Activated T-cell treated with anti-CD3 and anti-CD28 coated beads, Interleukin-2, amount 50 U/mL, for 72 hours (primary cell): ENCODE measurements at places on chromosomes 4 and X.

DNA sequence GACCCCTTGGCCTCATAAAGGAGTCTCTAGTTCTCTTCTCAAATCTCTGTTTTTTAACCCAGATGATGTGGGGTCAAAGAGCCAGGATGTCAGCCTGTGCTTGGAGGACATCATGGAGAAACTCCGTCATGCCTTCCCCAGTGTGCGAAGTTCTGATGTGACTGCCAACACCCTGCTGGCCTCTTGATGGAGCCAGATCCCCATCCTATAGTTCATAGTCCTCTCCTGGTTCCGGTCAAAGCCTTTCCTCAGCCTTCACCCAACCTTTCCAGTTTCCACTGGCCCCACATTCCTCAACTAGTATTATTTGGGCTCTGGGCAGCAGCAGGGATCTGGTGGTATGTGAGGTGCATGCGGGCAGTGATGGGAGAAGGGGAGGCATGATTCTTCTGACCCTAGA is 30.7 kb downstream of the TAF7L start:
- no peak for DNase-seq

GRCh38 chr4:110963662-110964280 is 340.9 kb upstream of the PITX2 start:
- no peak for DNase-seq

DNA sequence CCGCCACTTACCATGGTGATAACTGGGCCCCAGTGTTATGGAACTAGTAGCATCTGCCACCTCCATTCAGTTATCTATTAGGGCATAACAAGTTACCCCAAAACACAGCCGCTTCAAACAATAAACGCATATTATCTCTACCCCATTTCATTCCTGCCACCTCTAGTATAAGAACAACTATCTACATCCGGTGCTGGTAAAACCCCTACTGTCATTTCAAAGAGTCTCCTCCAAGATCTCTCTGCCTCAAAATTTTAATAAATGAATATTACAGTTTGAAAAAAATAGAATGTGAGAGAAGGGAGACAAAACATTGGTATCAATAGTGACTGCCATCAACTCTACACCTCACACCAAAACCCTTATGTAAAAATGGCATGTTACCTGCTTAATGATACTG is 35.5 kb upstream of the RBPJ start:
- DNase-seq = no peak

DNA sequence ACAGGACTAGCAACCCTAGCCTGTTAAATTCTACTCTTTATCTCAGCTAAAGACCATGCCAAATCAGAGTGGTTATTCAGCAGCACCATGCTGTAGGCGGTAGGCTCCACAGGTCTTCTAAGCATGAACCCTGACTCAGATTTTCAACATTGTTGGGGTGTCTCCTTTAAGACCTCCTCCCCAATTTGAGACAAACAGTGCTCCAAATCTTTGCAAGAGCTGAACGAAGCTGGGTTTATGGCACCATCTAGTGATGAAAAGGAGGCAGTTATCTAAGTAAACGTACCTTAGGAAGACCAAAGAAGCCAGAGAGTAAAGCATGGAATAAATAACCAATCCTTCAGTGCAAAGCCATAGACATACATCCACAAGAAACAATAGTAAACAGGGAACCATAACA is 334.5 kb upstream of the SLC7A11 start:
- no peak for DNase-seq

DNA sequence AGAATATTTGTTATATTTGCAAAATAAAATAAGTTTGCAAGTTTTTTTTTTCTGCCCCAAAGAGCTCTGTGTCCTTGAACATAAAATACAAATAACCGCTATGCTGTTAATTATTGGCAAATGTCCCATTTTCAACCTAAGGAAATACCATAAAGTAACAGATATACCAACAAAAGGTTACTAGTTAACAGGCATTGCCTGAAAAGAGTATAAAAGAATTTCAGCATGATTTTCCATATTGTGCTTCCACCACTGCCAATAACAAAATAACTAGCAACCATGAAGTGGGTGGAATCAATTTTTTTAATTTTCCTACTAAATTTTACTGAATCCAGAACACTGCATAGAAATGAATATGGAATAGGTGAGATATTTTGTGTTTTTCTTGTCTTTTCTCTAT is at the start of gene AFP:
Gene AFP (plus strand): TSS at position 238 of the 400 bp plus-strand sequence. CDS start 42 bp downstream, at position 280.
- DNase-seq = no peak

- no peak for DNase-seq
Measured at GRCh38 chr4:10343656-10344055, 113.6 kb downstream of the ZNF518B start.

DNA sequence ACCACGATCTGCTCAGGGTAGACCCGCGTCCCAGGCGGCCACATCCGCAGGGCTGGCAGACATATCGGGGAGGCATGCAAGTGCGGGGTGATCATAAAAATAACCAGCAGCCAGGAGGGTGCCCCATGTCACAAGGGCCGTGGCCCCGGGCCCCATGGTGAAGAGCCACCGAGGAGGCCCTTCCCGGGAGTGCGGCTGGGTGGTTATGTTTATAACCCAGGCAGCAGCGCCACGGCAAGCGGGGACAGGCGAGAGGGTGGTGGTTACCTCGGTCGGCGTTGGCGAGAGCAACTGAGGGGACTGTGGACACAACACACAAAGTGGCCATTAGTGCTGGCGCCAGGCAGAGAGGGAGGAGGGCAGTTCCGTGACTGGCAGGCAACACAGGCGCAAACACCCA is 92.7 kb upstream of the AFAP1 start:
- no peak for DNase-seq

- no peak for DNase-seq
Measured at GRCh38 chr4:168879188-168879587, 130.9 kb downstream of the CBR4 start.

- DNase-seq = no peak
Measured at GRCh38 chr4:127479031-127479622, 153.6 kb upstream of the INTU start.

GRCh38 chrX:138082251-138082650 is 516.3 kb downstream of the ZIC3 start:
- no peak for DNase-seq

- DNase-seq = no peak
Measured at GRCh38 chr4:48589098-48589445, 99.0 kb downstream of the ZAR1 start.

DNA sequence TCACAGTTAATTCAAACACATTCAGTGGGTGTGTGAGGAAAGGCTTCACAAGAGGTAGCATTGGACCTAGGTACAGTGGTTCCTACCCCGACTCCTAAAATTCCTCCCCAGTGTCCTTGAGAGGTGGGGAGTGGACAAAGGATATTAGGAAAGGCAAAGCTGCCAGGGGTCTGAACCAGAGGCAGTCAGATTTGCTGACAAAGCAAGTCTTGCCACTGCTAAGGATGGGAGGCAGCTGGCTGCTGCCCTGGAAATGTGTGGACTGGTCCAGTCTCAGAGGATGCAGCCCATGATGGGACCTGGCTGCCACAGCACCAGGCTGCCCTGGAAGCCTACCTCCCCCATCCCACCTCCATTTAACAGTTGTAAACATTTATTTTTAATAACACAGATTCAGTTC is 4.1 kb upstream of the PHF8 start:
- DNase-seq = no peak

DNA sequence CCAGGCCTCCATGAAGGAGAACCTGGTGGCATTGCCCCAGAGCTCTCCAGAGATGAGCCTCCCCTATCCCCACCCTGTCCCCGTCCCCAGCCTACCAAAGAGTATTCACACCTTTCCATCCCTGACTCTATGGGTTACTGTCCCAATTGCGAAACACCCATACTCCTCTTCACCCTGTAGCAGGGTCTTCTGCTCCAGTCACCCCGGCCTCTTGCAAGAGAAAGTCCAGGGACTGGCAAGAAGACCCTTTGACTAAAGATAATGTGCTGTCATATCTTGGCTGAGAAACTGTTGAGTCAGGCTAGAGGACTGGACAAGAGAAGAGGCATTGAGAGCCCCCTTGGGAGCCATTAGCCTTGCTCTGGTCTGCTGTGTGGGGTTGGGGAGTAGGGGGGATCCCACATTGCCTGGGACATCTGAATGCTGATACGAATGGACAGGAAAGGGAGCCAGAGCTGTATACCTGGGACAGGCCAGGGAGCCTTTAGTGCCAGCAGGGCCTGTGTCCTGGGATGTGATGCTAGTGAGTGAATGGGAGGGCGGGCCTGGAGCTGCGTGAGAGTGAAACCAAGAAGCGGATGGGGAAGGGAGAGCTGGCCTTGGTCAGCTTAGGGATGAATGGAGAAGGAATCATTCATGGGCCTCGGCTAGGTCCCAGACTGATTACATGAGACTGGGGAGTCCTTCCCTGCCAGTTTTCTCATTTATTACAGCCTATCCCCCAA is 27.1 kb downstream of the NALF2 start:
- DNase-seq = no peak

GRCh38 chrX:153688071-153688470 is 345 bp downstream of the SLC6A8 start:
- no peak for DNase-seq

- peak; percentile 42 for DNase-seq
Measured at GRCh38 chr4:26985873-26986272, 125.2 kb downstream of the STIM2 start.

DNA sequence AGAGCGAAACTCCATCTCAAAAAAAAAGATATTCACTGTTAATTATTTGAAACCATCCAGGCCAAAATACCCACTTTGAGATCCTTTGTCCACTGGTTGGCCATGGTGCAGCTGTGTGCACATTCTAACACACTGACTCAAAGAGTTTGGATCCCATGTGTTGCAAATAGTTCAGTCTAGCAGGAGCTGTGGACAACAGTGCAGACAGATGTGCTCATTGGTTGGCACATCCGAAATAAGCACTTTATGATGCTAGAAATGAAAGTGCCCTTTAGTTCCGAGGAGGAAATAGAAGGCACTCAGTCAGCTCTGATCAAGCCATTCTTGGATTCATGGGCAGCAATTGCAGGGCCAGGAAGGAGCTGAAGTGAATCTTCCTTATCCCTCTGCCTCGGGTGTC is 63.0 kb upstream of the TMEM150C start:
- no peak for DNase-seq

DNA sequence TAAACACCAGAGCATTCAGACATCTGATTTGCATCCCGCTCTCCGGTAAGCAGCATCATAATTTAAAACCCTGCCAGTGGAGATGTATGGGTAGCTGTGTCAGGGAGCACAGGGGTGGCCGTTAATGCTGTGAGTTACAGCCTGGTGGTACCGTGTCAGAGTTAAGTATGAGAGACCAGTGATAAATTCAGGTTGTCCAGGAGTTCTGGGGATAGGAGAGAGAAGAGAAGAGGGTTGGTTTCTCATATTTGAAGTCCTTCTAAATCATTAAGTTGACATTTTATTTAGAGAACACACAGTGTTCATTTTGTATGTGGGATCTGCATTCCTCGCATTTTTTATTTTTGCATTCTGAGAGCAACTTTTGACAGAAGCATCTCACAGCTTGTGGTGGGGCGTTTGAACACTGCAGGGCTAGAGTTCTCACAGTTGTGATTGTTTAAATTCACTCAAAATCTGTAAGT is 157.6 kb downstream of the DCLK2 start:
- DNase-seq = no peak

- DNase-seq = no peak
Measured at GRCh38 chrX:38754818-38755718, 46.2 kb upstream of the MID1IP1 start.

GRCh38 chr4:38560768-38561558 is 103.0 kb upstream of the KLF3 start:
- DNase-seq = peak; percentile 54

DNA sequence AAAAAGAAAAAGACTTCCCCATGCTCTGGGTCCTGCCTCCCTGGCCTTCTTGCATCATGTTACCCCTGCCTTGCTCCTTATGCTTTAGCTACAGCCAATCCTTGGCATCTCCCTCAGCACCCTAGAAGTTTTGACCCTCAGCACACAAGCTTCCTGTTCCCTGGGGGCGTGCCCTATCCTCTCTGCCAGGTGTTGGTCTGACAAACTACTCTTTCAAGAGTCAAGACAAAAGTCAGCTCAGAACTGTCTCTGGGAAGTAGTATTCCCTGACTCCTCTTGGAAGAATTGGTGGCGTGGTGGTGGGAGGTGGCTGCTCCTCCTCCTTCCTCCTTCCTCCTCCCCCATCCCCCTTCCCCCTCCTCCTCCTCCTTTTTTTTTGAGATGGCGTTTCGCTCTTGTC is 41.0 kb downstream of the PRPS1 start:
- no peak for DNase-seq

- DNase-seq = no peak
Measured at GRCh38 chr4:7941111-7941964, 1.7 kb upstream of the AFAP1 start.

DNA sequence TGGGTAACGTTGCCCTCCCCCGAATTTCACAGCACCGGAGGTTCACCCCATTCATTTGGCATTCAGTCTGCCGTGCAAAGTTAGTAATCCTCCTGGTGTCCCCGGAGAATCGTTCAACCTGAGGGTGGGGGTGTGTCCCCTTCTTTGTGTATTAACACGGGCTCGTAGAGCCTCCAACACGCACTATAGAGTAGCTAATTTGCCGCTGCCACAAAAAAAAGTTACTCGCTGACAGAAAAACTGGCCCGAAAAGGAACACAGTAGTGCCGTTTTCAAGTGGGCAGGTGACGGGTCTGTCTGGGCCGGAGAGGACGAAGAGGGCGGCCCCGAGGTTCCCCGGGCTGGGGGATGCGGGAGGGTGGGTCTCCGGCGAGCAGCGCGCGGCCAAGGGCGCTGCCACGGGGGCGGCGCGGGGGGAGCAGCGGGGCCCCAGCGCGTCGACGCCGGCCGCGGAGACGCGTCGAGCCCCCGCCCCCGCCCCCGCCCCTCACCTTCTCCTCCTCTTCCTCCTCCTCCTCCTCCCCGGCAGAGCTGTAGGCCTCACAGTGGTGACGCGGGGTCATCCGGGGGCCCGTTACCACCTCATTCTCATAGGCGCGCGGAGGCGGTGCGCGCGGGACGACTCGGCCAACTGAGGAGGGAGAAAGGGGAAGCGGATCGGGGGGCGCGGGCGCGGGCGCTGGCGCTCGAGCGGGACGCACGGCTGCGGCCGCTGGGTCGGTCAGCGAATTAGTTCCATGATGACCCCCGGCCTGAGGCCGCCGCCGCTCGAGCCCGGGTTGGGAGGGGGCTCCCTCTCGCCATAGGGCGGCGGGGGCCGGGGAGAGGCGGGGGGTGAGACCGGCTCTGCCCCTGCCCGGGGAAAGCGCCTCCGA is 571 bp downstream of the CCNI start:
- peak; percentile 85 for DNase-seq

DNA sequence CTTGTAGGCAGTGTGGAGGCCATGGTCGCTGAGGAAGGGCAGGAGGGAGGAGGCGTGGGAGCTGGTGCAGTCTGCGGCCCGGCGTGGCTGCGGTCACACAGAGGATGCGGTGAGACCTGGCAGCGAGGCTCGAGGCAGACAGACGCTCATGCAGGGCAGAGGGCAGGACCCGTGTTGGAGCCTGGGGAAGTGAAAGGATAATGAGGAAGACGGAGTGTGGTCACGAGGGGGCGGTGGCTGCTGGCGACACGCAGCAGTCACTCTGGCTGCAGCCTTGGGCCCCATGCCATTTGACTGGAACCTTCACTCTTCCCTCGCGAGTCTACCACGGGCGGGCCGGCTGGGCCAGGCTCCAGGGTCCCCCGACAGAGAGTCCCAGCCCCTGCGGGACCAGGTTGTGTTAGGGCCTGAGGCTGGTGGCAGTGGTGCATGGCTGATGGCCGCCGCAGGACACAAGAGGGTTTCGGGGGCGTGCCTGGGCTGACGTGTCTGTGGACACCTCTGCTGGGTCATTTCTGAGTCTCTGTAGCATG is 68.8 kb upstream of the HGFAC start:
- DNase-seq = no peak
